ENCODE measurements at places on chromosomes 12 and 14. TPM values are rescaled to one million over a fixed set of nuclear protein-coding genes. Genes with fewer than 3 reads are reported as not detected.

GRCh38 chr12:90229407-90230170 lies 521.0 kb upstream of the ATP2B1 start:
- no peaks in the 10 kb centered on the region for H3K27me3 ChIP-seq
- DNase-seq, result no peak
- H3K36me3 ChIP-seq, result no peaks in the 10 kb centered on the region
- H3K4me3 ChIP-seq, result no peak overlapping the region

- peaks cover 2% of the 10 kb centered on the region for H3K4me1 ChIP-seq
- H3K27me3 ChIP-seq, result no peaks in the 10 kb centered on the region
- H3K4me3 ChIP-seq, result no peak overlapping the region
These were observed 318.1 kb downstream of the SSPN start for GRCh38 chr12:26513363-26514043.

- H3K27me3 ChIP-seq, result no peaks in the 10 kb centered on the region
- H3K27ac ChIP-seq, result no peak overlapping the region
- DNase-seq, result no peak
- H3K4me1 ChIP-seq, result no peaks in the 10 kb centered on the region
- no peak overlapping the region for H3K4me3 ChIP-seq
These were observed 83.4 kb upstream of the NOS1 start for GRCh38 chr12:117444781-117445180.

The OAS3 gene
- polyA plus RNA-seq, result 8.1 TPM

DNA sequence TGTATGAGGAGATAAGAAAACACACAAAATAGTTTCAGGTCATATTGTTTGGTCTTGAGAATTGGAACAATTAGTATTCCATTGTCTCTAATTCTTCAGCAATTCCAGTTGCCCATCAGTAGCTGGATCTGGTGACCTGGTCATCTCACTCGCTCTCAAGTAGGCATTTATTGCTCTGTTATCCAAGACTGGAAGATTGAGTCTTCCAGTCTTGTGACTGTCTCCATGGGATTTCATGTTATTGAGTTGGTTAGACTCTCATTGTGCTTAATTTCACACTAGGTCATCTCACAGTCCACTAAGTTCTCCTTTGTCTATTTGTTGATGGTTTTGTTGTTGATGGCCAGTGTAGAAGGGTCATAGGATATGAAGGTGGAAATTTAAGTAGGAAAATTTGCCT lies 47.5 kb downstream of the FBXO34 start:
- no peaks in the 10 kb centered on the region for H3K27me3 ChIP-seq
- H3K27ac ChIP-seq, result no peak overlapping the region
- H3K36me3 ChIP-seq, result no peaks in the 10 kb centered on the region

The ZNF891 gene
- 2.9 TPM for polyA plus RNA-seq

DNA sequence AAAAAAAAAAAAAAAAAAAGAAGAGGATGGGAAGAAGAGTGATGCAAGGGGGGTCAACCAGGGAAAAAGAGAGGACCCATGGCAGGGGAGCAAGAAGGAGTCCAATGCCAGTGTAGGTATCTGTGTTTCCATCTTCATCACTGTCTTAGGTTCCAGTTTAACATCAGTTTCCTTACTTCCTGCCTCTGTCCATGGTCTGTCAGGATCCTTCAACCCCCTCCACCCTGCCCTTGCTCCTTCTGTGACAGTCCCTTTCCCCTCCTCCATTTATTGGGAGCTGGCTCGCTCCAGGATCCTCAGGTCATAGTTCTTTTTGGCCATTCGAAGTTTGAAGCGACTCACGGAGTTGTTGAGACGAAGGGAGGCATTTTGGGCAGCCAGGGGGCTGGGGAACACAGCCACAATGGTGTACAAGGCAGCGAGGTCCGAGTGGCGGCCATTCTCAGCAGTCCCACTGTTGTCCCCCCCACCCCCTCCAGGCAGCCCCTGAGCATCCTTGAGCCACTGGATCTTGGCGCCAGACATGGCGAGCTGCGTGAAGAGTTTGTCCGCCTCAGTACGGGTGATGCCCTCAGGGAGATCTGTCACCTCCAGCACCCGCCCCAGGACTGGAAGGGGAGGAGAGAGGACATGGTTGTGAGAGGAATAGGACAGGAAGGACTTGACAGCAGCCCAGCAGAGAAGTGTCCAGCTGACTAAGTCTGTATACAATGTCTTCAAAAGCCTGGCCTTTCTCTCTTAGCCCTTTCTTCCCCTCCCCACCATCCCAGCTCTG lies 3.7 kb upstream of the STAC3 start:
- H3K4me3 ChIP-seq, result no peak overlapping the region
- no peaks in the 10 kb centered on the region for H3K36me3 ChIP-seq
- H3K4me1 ChIP-seq, result no peaks in the 10 kb centered on the region
- DNase-seq, result no peak
- H3K27me3 ChIP-seq, result no peaks in the 10 kb centered on the region
- no peak overlapping the region for H3K27ac ChIP-seq

The FIGNL2 gene
- polyA plus RNA-seq, result 0.22 TPM

The TOMM20L gene
- polyA plus RNA-seq, result not detected

The OVCH1 gene
- polyA plus RNA-seq, result not detected

- H3K27me3 ChIP-seq, result no peaks in the 10 kb centered on the region
- no peak for DNase-seq
- no peaks in the 10 kb centered on the region for H3K4me1 ChIP-seq
- H3K4me3 ChIP-seq, result no peak overlapping the region
- no peak overlapping the region for H3K27ac ChIP-seq
- H3K36me3 ChIP-seq, result no peaks in the 10 kb centered on the region
These were observed 160.9 kb upstream of the ABCD2 start for GRCh38 chr12:39780411-39780912.

The P2RX7 gene
- 5.3 TPM for polyA plus RNA-seq

The RPL10L gene
- not detected for polyA plus RNA-seq

The KLHDC2 gene
- polyA plus RNA-seq, result 66.6 TPM

DNA sequence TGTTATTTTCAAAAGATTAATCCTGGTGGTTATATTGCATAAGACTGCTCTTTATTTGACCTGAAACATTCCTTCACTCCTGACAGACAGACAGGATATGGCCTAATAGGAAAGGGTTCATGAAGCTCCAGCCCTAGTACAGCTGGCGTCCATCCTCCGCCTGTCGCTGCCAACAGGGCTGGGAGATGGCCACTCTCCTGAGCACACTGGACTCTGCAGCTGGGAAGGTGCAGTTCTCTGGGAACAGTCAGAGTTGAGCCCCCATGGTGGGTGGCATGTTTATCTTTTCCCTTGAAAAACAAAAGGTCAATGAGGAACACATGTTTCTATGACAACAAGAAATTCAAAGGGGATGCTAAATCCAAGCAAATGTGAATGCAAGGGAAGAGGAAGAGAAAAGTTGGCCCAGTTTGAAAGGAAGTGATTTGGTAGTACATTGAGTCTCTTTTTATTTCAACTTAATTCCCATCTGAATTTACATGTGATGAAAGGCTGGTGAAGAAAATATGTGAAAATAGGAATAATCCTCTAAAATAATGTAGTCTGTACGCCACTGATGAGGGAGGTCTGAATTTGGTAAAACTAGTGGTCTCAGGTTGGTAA lies 89.9 kb upstream of the DCN start:
- H3K27me3 ChIP-seq, result no peaks in the 10 kb centered on the region
- H3K4me1 ChIP-seq, result peaks cover 10% of the 10 kb centered on the region
- peak; percentile 65 for DNase-seq
- H3K27ac ChIP-seq, result peak overlapping the region; percentile 69
- H3K4me3 ChIP-seq, result no peak overlapping the region

GRCh38 chr12:81859521-81859920 lies 100.4 kb upstream of the PPFIA2 start:
- H3K27me3 ChIP-seq, result no peaks in the 10 kb centered on the region
- no peak for DNase-seq
- no peaks in the 10 kb centered on the region for H3K4me1 ChIP-seq
- H3K27ac ChIP-seq, result no peak overlapping the region
- no peak overlapping the region for H3K4me3 ChIP-seq

The MANSC4 gene
- polyA plus RNA-seq, result 0.25 TPM

DNA sequence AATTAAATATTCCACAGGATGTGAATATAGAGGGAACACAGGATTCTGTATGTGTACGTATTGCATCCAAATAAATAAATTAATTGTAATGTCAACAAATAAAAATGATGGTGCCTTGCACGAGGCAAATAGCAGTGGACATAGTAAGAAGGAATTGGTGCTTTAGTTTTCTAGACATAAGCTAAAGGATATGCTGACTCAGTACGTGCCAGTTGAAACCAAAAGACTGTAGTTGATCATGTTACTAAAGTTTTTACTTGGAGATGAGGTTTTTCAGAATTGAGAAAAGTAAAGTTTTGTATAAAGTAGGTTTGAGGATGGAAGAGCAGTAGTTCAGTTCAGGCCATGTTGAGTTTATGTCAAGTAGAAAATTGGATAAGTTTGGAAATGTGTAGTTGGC lies 807.2 kb downstream of the SLC16A7 start:
- no peak for DNase-seq
- H3K4me1 ChIP-seq, result no peaks in the 10 kb centered on the region
- H3K36me3 ChIP-seq, result no peaks in the 10 kb centered on the region
- H3K27ac ChIP-seq, result no peak overlapping the region

The STYK1 gene
- 0.07 TPM for polyA plus RNA-seq

GRCh38 chr12:122107261-122107660 lies 28.7 kb downstream of the MLXIP start:
- H3K4me1 ChIP-seq, result peaks cover 22% of the 10 kb centered on the region
- no peak for DNase-seq
- no peaks in the 10 kb centered on the region for H3K36me3 ChIP-seq
- H3K27ac ChIP-seq, result peak overlapping the region; percentile 11

The MBD6 gene
- polyA plus RNA-seq, result 35.0 TPM

GRCh38 chr12:6225630-6226001 lies 25.4 kb downstream of the CD9 start:
- H3K4me3 ChIP-seq, result no peak overlapping the region
- no peaks in the 10 kb centered on the region for H3K36me3 ChIP-seq
- H3K27ac ChIP-seq, result peak overlapping the region; percentile 59
- peaks cover 3% of the 10 kb centered on the region for H3K4me1 ChIP-seq
- DNase-seq, result no peak

All from ovary (tissue), 10 donors.